ENCODE measurements at places on chromosomes 1 and 21.
A peak's percentile ranks its signal among the peaks of the same experiment; 100 is the strongest.

DNA sequence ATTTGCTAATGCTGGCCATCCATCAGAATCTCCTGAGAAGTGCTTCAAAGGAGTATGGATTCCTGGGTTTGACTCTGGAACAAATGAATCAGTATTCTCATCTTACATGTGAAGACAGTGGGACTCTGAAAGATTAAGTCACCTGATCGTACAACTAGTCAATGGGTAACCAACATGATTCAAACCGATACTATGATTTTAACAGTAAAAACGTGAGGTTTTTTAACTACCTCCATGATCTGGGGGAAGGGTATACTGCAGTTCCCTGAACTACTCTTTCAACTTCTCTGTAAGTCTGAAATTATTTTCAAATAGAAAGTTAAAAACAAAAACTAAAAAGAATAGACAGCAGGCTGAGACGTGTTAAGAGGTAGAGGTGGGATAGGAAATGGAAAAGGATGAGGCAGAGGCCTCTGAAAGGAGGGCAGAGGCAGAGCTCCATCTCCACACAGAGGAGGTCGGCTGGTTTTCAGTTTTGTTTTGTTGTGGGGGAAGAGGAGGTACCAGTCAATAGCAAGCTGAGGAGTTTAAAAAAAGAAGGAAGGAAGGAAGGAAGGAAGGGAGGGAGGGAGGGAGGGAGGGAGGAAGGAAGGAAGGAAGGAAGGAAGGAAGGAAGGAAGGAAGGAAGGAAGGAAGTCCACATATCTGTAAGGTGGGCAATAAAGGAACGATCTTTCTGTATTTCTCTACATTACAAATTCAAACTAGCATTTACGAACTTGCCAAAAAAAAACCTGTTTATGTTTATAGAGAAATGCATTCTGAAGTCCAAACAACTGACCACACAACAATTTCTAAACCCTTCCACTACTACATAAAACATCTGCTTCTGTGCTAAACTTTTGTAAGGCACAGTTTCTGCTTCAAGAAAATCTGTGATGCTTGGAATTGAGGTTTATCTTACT, 213.1 kb downstream of the RERE start:
- no peak for DNase-seq

DNA sequence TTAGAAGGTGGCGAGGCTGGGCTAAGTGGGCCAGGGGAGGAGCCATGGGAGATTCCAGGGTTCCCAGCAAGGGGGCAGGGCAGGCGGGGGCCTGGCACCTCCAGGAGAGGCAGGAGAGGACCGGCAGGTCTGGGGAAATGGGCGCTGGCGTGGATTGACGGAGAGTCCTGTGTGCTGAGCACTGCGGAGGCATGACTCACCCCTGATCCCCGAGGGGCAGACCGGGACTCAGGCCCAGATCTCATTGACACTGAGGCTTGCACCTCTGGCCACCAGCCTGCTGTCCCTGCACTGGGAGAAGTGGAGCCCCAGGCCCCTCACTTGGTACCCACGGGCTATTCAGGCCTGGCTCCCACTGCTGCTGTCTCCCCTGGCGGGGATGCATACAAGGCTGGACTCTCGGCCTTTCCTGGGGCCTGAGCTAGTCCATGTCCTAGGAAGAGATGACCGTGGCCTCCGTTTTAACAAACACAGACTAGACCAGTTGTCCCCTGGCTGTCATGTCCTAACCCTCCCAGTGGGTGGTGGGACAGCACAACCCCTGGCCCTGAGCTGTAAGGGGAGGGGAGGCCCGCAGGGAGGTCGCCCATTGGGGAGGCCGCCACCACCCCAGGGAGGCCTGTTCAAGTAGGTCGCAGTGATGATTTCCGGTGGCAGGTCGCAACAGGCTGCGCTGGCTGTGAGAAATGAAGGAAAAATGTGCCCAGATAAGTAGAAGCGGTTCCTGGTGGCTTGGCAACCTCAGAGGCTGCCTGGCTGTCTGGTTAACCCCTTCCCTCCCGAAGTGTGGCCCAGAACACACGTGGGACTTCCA, 39.7 kb downstream of the RIPK4 start:
- DNase-seq = peak; percentile 56

DNA sequence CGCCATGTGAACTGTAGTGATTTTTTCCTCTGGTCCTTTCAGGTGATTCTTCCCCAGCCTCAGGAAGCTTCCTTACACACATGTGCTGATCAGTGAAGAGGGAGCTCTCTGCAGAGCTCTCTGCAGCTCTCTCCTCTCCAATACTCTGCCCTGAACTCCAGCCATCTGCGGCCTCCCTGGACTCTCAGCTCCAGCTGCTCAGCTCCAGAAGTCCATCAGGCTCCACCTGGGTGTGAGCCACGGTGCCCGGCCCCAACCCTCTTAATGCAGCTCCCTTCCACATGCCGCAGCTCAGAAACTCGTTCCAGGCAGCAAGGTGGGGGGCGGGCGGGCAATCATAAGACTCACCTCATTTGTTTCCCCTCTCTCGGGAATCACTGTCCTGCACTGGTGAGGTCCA, 30.9 kb upstream of the RPL11 start:
- DNase-seq = no peak

DNA sequence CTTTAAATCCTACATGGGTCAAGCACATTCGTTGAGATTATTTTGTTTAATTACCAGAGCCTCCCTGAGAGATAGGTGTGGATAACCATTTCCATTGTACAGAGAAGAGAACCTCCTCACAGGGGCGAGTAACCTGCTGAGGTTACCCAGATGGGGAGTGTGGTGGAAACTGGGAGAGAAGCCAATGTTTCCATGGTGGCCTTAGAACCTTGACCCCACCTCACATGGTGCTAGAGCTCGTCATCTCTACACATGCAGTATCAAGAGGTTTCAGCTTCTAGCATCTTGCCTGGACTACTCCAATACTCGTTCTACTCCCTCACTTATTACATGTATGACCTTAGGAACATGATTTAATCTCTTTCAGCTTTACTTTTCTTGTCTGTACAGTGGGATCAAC, 4.8 kb downstream of the REG4 start:
- no peak for DNase-seq

DNA sequence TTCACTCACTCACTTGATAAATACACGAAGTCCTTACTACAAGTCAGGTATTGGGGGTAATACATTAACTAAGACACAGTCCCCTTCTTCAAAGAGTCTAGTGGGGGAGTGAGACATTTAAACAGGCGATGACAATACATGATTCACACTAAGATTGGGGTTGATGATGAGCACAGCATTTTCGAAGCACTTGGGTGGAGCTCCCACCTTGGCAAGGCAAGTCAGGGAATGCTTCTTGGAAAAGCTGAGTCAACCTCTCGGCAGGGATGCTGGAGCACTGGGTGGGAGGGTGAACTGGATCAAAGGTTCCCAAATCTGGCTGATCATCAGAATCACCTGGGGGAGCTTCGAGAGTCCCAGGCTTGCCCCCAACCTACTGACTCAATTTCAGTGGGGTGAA, 57.9 kb upstream of the ENAH start:
- no peak for DNase-seq

DNA sequence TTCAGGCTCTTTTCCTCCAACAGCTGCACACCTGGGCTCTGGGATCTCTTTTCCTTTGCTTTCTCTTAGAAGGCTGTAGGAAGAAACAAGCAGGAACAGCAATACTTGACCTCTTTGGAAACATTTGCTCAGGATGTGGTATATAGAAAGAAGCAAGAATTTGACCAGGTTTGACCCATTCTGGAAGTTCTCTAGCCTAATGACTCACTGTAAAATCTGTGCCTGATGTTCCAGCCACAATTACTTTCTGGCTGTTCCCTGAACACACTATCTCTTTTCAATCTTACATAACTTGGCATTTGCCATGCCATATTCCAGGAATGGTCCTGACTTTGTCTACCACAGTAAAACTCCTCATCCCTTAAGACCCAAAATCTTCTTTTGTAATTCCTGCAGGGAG, 419.9 kb upstream of the DAB1 start:
- DNase-seq = no peak

GRCh38 chr1:212688341-212689047, 11.1 kb downstream of the BATF3 start:
- DNase-seq = no peak

GRCh38 chr1:215631489-215631888, 64.4 kb downstream of the KCTD3 start:
- DNase-seq = no peak

DNA sequence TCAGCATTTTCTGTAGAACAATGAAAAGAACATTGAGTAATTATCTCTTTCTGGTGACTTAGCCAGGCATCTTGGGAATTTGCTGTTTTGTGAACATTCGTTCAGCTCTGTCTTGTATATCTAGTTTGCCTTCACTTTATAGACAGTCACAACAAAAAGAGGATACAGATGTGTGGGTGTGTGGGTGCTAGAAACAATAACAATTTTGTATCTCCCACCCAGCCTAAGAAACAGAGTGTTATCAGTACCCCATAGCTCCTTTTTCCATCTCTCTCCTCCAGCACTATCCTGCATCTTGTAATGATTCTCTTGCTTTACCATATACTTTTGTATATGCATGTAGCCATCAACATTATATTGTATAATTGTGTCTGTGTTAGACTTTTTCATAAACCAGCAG, 33.0 kb downstream of the AK4 start:
- no peak for DNase-seq

- DNase-seq = no peak
These were observed 14.9 kb downstream of the NTPCR start for GRCh38 chr1:232965124-232965911.

DNA sequence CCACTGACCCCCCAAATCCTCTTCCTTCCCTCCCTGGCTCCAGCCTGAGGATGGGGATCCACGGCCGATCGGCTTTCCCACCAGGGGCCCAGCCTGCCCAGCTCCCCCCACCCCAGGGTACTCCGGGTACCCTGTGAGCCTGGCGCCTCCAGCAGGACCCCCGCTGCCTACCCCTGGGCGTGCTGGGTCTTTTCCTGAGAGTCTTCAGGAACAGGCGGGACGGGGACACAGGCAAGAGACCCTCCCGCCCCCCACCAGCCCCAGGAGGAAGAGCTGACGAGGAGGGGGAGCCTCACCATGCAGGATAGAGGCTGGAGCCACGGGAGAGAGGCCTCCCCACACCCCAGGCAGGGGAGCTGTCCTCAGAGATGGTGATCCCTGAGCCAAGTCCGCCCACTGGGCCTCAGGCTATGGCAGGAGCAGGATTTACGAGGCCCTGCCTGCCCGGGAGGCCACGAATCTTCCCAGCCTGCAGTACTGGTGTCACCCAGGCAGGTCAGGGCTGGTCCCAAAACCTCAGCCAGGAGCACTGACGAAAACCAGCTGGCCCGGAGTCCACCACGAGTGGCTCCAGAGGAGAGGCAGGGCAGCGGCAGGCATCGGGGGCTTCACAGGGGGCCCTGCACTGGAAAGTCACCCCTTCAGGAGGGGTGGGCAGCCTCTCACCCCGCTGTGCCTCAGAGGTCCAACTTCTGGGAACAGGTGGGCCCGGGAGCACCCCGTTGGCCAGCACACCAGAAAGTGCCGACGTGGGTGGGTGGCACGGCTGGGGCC, 58.0 kb downstream of the MEGF6 start:
- no peak for DNase-seq

GRCh38 chr1:25008192-25008485, 78.1 kb upstream of the RUNX3 start:
- DNase-seq = no peak

- DNase-seq = no peak
These were observed 241.6 kb downstream of the PTPRC start for GRCh38 chr1:198880397-198880796.

GRCh38 chr1:7610936-7611335, 160.2 kb upstream of the VAMP3 start:
- DNase-seq = no peak
